ENCODE measurements at places on chromosomes 1 and 21. TPM values are rescaled to one million over a fixed set of nuclear protein-coding genes. Genes with fewer than 3 reads are reported as not detected.

DEGS1 gene
- 109 TPM for total RNA-seq

S100A8 gene
- total RNA-seq: not detected

CNST gene
- total RNA-seq: 8.4 TPM

EXOC8 gene
- 6.0 TPM for total RNA-seq

SERPINC1 gene
- total RNA-seq: not detected

HSD11B1 gene
- not detected for total RNA-seq

PLA2G4A gene
- 0.89 TPM for total RNA-seq

BGLAP gene
- not detected for total RNA-seq

IVL gene
- total RNA-seq: not detected

INAVA gene
- total RNA-seq: 23.2 TPM
